ENCODE measurements at places on chromosomes 13 and 19. TPM values are rescaled to one million over a fixed set of nuclear protein-coding genes. Genes with fewer than 3 reads are reported as not detected.

GRCh38 chr19:55252760-55253663, 5.8 kb downstream of the PPP6R1 start:
- no peak for DNase-seq

GRCh38 chr19:50414864-50415660, 3.7 kb upstream of the SPIB start:
- peak; percentile 7 for DNase-seq

Gene PLIN4
- under 0.01 TPM for total RNA-seq

- DNase-seq, result no peak
Measured at GRCh38 chr13:66577358-66577757, 652.8 kb downstream of the PCDH9 start.

Gene CEACAM7
- total RNA-seq, result not detected

Gene TEKTIP1
- not detected for total RNA-seq

DNA sequence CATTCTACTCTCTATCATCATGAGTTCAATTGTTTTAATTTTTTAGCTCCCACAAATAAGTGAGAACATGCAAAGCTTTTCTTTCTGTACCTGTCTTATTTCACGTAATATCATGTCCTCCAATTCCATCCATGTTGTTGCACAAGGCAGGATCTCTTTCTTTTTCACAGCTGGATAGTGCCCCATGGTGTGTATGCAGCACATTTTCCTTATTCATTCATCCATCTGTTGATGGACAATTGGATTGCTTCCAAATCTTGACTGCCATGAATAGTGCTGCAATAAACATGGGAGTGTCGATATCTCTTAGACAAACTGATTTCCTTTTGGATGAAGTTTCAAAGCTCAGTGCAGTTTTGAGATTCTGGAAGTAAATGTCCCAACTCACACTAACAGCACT, 326.9 kb downstream of the FGF9 start:
- no peak for DNase-seq

Gene GDF15
- total RNA-seq, result 102 TPM
